ENCODE measurements at places on chromosomes 2 and 18. TPM values are rescaled to one million over a fixed set of nuclear protein-coding genes. Genes with fewer than 3 reads are reported as not detected.
A peak's percentile ranks its signal among the peaks of the same experiment; 100 is the strongest.

The MRO gene
- total RNA-seq = not detected

The LHCGR gene
- total RNA-seq = not detected

The PAIP2B gene
- total RNA-seq = 1.5 TPM

DNA sequence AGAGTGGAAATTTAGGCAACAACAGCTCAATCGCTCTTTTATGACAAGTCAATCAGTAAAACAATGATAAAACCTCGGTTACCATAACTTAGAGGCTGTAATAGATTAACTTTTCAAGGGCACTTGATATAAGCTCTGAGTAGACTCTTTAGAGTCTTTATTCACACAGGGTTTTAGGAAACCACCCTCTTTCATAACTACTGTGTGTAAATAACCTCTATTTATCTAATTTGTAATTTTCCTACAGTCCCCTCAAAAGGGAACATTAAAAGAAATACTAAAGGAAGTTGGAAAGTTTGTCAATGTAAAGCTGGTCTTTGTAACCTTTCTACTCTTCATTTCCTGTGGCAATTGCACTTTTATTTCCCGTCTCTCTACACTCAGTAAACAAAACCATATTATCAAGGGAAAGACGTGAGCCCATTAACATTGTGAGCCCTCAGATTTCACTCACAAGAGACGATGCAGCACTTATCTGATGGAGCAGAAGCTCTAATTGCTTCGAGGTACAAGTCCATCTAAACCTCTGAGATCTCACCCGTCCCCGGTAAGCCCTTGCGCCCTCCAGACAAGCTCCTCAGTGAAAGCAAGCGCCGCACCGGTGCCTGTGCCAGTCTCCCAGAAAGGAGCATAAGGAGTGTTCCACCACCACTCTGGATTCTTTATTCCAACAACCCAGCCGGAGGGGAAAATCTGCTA is 1.1 kb upstream of the HOXD1 start:
- no peak for DNase-seq
- H3K27ac ChIP-seq = no peak overlapping the region
- H3K27me3 ChIP-seq = peaks cover 67% of the 10 kb centered on the region
- H3K4me3 ChIP-seq = peak overlapping the region; percentile 72
- peaks cover 17% of the 10 kb centered on the region for H3K4me1 ChIP-seq

DNA sequence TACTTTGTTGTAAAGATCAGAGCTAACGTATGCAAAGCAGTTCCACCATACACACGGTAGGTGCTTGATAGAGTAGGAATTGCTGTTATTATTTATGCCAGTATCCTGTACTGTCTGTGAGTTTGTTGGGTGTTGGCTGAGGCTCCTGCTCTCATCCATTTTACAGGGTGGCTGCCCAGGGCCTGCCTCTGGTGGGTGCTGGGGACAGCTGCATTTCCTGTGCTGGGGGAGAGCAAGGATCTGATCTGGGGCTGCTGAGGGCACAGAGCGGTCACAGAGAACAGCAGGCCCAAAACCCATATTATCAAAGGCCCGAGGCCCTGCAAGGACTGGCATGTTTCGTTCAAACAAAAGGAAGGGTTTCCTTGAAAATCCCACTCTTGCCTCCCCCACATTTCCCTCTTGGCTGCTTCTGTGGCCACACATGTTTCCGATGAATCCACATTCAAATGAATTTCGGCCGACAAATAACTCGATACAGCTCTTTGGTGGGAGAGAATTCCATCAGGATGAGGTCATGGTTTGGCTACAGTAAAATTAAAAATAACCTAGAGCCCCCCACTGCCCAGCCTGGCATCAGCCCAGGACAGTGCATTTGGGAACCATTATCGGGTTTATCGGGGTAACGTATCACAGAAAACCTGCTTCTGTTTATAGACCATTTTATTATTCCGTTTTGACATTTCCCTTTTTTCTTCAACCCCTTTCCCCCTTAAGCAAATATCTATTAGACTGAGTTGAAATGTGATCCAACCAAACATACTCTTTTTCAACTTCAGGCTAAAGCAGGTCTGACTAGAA is 143.4 kb downstream of the CYRIA start:
- H3K27me3 ChIP-seq = no peaks in the 10 kb centered on the region
- H3K27ac ChIP-seq = no peak overlapping the region
- H3K36me3 ChIP-seq = no peaks in the 10 kb centered on the region
- no peaks in the 10 kb centered on the region for H3K4me1 ChIP-seq

DNA sequence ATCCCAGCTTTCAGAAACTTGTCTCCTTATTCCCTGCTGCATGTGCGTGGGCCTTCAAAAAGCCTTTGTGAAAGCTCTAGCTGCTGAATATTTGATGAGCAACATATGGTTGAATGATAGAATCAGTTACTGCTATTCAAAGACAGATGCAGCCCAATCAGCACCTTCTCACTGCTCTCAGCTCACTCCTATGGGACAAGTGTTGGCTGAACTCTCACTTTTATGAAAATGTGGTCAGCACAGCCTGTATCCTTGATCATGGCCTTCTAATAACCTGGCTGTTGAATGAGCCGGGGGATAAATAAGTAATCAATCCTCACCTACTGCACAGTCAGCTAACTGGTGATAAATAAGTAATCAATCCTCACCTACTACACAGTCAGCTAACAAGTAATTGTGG is 103.2 kb downstream of the PIEZO2 start:
- H3K27me3 ChIP-seq = no peaks in the 10 kb centered on the region
- no peaks in the 10 kb centered on the region for H3K4me1 ChIP-seq
- no peak for DNase-seq

GRCh38 chr2:186820303-186820702 is 28.7 kb downstream of the ZSWIM2 start:
- H3K27me3 ChIP-seq = no peaks in the 10 kb centered on the region
- no peak overlapping the region for H3K27ac ChIP-seq
- no peaks in the 10 kb centered on the region for H3K4me1 ChIP-seq
- H3K36me3 ChIP-seq = no peaks in the 10 kb centered on the region
- H3K4me3 ChIP-seq = no peak overlapping the region
